Right cardiac atrium (tissue), 5 donors: ENCODE measurements at places on chromosomes 5 and 9. TPM values are rescaled to one million over a fixed set of nuclear protein-coding genes. Genes with fewer than 3 reads are reported as not detected.
A peak's percentile ranks its signal among the peaks of the same experiment; 100 is the strongest.

DNA sequence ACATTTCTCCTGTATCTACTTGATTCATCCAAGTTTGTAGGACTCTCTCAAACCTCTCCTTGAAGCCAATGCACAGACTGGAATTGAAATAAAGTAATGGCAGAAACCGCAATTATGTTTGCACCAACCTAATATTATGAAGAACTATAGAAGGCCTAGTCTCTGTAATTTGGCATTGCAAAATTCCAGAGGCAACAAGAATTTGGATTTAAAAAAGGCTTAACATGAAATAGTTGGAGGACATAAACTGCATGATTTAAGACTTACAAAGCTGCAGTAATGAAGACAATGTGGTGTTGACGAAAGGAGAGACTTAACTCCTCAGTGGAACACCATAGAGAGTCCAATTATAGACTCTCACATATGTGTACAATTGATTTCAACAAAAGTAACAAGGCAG is 117.8 kb upstream of the MINAR2 start:
- DNase-seq, result no peak

- no peak for DNase-seq
These were observed 155.5 kb upstream of the NUDT12 start for GRCh38 chr5:103718108-103718507.

GRCh38 chr5:32522429-32523143 is 62.8 kb upstream of the SUB1 start:
- peak; percentile 44 for DNase-seq

DNA sequence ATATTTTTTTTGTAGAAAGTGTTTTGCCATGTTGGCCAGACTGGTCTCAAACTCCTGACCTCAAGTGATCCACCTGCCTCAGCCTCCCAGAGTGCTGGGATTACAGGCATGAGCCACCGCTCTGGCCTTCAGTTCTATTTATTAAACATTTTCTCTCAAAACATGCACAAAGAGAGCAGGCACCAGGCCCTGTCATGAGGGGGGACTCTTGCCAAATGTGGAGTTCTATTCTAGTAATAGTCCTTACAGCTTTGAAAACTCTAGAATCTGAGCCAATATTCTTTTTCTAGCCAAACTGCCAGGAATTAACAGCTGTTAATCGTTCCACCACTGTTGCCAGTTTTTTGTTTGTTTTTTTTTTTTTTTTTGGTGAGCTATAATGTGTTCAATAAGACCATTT is 124.6 kb downstream of the TARS1 start:
- DNase-seq, result peak; percentile 70

DNA sequence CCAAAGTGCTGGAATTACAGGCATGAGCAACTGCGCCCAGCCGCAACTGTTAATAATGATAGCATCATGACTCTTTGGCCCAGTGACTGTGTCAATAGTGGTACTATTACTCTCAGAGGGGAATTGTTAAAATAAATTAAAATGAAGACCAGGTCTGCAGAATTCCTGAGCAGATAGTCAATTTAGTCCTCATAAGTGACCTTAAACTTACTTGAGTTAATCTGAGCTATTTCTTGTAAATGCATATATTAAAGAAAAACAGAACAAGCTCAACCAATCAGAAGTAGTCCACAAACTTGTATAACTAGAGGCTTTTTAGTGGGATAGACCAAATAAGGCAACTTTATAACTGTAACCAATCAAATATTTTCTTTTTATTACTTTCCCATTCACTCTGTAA is 1.7 kb upstream of the RECK start:
- no peak for DNase-seq

DNA sequence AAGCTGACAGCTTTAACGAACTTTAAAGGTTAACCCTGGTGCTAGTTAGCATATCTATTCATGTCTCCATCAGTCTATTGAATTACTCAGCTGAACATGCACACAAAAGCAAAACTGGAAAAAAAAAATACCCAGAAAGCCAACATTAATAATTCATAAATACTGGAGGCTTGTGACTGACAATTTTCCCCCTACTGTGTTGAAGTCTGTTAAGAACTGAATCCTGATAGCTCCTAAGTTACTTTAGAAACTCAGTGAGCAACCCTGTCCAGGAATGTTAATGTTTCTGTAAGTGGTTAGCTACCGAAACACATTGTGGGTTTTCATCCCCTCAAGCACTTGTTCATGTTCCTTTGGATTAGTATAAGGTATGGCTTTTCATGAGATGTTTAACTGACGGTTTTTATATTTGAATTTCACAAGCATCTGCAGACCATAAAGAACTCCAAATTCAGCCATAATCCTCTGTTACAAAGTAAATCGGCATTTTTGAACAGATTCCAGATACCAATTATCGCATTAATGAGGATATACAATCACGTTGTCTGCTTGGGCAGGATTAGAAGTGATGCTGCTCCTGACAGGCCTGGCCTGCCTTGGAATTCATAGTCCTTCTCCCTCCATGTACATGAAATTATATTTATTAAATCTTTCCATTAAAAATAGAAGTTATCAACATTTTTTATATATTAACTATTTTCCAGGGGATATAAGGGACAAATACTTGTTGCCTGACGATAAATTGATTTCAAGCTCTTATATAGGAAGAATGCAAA is 331.2 kb downstream of the TLE4 start:
- no peak for DNase-seq

- no peak for DNase-seq
These were observed 374.9 kb upstream of the TRPC7 start for GRCh38 chr5:136740228-136740627.

- DNase-seq, result no peak
These were observed 23.1 kb upstream of the TRPC7 start for GRCh38 chr5:136388474-136388873.

GRCh38 chr9:129328355-129329042 is 150.4 kb upstream of the IER5L start:
- DNase-seq, result no peak

DNA sequence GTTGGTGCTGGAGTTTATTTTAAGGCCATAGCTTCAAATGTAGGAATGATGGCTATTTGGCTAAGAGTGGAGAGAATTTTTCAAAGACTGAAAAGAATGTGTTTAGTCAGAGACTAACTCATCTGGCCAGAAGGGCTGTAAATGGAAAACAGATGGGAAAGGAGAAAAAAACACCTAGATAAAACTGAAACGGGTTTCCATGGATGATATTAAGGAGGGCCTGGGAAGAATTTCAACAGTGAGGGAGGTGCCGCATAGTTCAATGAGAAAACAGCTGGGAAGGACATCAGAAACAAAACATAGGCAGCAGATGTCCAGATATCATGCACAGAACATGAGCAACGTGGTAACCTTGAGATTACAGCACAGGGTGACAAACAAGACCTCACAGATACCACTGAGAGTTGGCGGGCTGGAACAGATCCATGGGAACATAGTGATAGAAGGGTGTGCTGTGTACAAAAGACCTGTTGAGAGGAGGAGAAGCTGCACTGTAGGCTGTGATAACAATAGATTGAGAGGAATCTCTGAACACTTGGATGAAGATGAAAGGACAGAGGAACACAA is 31.2 kb upstream of the RAD23B start:
- peak; percentile 77 for DNase-seq

DNA sequence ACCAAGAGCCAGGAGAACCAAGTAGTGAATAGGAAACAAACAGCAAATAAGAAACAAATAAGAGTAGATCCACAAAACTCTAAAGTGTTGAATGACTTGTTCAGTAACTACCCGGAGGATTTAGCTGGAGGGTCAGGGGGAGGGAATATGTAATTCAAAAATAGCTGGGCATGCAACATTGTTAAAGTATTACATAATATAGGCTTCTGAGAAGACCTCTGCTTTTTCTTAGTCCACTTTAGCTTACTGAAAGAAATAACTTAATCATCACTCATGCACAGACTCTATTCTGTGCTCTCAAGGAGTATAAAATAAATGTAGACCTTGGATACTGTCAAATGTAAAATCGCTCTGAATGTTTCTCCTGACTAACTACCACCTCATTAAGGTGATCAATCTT is 183.2 kb upstream of the POU5F2 start:
- no peak for DNase-seq

DNA sequence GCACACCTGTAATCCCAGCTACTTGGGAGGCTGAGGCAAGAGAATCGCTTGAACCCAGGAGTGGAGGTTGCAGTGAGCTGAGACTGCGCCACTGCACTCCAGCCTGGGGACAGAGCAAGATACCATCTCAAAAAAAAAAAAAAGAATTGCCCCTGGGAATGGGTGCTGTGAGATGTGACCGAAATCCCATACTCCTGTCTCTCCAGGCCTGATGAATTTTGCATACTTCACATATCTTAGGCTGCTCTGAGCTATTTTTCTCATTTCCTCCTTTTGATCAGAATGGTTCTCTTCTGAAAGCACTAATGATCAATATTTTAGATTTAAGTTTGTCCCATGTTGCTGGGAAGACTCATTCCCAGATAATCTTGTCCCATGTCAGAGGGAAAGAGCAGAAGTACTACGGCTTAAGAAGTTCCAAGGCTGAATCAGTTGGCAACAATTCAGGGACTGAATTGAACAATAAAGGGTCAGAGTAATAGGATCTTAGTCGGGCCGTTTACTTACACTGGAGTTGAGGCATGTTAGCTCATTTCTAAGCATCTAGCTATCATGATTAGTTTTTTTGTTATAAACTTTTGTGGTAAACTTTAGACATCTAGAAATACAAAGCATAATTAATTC is 44.2 kb upstream of the TENT2 start:
- DNase-seq, result no peak

GRCh38 chr9:116800074-116800473 is 113.0 kb downstream of the TRIM32 start:
- DNase-seq, result no peak

DNA sequence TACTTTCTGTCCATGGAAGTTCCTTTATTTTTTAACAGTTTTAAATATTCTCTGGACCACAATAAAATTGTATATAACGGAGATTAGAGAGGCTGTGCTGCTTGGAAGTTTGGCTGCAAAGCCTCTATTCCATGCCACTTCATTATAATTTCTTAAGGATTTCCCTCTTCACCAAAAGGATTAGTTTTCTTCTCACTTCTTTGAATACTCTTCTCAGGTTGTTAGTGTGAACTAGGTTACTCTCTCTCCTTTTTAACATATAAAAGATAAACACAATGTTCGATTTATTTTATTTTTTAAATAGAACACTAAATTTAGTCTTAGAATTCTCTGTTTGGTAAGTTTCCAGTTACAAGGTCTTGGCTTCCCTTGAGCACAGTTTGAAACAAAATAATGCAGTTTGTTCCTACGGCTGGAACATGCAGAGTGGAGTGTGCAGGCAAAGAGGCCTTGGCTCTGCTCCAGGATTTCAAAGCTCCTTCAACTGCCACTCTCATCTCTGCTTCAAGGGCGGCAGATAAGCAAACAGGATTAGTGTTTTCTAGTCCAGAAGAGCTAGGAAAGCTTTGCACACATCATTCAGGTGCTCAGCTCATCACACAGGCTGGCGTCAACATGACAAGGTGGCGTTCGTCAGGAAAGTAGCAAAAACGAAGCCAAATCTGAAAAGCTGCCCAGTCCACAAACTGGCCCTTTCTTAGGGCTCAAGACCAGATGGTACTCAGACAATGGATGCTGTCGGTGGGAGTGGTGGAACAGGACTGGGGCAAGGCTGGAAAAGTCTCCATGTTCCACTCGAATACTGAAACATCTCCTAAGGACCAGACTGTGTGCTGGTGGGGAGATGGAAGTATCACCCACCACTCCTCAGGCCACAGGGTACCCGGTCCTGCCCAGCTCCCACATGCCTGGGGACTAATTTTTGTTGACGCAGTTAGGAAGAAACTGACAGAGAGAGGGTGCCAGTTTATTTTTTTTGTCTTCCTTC is 286.6 kb downstream of the CRB2 start:
- peak; percentile 74 for DNase-seq

DNA sequence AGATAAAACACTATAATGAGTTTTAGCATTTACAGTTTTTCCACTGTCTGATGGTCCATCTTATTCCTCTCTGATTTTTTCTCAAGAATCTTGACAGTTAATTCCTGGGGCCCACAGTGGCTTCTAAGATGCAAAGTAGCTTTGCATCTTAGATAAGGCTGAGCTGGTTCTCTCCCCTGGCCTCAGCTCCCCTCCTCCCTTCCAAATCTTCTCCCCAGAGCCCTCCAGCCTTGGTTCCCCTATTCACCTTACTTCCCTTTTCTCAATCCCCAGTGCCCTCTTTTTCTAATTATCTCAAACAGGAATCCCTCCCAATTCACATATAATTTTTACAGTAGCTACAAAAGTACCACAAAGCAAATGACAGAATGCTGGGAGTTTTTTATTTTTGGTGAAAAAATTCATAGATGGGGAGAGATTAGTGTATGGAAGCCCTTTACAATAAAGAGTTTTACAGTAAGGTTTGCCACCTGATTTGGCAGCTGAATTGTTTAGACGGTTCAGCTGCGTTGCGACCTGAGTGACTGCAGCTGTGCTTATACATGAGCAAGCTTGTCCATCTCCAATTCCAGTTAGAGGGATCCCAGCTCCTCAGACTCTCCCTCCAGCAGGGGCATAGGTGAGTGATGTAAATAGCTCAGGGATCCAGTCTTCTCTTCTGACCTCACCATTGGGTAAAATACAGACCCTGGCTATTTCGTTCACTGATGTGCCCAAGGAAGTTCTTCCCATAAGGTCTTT is 51.4 kb upstream of the CKMT2 start:
- DNase-seq, result no peak

DNA sequence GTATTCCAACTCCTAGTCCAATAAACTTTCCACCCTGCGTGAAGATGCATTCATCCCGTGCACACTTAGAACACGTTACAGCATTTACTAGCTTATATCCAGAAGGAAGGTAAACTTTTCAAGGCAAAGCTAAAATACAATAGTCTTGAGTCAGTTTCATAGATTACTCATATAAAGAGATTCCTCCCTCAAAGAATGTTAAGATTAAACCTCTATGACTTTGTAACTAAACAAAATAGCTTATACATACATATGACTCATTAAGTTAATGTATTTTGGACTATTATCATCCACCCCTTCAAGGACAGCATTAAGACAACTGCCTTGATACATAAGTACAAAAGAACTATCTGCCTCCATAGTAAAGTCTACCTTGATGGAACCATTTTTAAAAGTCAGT is 36.1 kb downstream of the TLE1 start:
- no peak for DNase-seq

Gene RHOBTB3
- 32.7 TPM for polyA plus RNA-seq

Gene LHX2
- polyA plus RNA-seq, result 0.07 TPM

Gene PFDN1
- polyA plus RNA-seq, result 144 TPM

Gene TNIP1
- 71.5 TPM for polyA plus RNA-seq

Gene ACSL6
- 2.7 TPM for polyA plus RNA-seq
